ENCODE measurements at places on chromosomes 6 and 20.

DNA sequence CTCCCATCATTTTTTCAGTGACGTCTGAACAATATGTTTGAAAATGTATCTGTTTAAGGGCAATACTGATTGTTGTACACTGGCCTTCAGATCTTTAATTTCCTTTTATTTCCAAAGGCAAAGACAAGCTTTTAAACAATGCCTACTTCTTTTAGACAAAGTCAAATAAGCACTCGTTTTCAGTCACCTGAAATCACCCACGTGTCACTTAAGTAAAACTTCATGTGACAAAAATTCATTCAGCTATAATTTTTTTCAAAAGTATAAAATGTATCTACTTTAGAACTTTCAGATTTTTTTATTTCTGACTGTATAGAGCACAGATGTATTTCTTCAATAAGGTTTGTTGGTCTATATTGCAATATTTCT is 113.5 kb upstream of the BEND6 start:
- no peak for DNase-seq

DNA sequence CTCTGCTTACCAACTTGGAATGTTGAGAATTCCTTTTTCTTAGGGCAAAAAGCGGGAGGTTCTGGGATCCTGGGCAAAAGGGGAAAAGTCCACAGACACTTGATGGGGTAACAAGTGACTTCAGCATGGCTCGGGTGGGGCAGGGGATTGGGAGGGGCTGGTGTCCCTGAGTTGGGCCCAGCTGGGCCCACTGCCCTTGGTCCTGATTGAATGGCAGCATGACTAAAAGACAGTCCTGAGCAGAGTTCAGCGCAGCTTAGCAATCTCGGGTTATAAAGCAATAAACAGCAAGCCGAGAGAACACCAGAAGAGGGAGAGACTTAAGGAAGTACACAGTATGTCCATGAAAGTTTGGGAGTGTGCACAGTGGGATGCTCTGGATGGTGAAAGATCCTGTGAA is 5.6 kb downstream of the PPP2R5D start:
- no peak for DNase-seq

DNA sequence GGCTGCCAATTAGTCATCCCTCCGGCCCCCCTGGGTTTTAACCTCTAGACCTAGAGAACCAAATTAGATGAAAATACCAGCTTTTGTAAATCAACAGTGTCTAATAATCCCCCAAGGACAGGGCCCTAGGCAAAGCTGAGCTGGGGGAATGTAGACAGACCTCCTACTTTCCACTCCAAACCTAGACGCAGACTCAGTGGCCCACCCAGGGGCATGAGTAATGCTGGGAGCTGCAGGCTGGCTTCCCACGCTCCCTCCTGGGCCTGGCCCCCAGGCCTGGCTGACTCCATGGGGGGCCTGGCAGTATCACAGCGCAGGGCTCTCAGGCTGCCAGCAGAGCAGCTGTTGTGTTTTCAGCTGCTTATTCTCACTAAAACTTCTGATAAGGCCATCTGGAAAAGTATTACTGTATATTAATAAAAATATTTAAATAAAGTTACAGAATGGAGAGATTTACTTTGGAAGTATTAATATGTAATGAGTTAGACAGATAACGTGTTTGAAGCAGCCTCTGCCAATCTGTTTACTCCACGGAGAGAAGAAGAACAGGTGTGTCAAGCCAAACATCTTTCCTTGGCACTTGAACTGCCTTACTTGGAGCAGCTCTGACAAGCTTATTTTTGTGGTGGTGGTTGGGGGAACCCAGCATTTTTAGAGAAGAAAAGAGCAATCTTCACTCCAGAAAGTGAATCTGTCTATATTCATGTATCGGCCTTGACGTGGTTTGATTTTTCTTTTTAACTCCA is 144.0 kb upstream of the AGPAT4 start:
- no peak for DNase-seq

DNA sequence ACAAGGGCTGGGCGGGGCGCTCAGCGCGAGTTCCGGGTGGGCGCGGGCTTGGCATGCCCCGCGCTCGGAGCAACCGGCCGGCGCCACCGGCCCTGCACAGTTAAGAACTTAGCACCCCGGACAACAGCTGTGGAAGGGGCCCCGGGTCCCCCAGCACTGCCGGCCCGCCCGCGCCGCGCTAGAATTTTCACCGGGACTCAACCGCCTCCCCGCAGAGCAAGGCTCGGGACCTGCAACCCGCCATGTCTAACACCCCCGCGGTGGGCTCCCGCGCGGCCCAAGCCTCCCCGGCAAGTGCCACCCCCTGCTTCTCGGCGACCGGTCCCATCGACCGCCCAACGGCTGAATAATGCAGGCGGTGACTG is 5.2 kb upstream of the PSMG4 start:
- no peak for DNase-seq

GRCh38 chr20:32965581-32966373 is 38.5 kb downstream of the SUN5 start:
- DNase-seq = no peak

- DNase-seq = no peak
Measured at GRCh38 chr6:98310443-98310842, 523.9 kb upstream of the POU3F2 start.

DNA sequence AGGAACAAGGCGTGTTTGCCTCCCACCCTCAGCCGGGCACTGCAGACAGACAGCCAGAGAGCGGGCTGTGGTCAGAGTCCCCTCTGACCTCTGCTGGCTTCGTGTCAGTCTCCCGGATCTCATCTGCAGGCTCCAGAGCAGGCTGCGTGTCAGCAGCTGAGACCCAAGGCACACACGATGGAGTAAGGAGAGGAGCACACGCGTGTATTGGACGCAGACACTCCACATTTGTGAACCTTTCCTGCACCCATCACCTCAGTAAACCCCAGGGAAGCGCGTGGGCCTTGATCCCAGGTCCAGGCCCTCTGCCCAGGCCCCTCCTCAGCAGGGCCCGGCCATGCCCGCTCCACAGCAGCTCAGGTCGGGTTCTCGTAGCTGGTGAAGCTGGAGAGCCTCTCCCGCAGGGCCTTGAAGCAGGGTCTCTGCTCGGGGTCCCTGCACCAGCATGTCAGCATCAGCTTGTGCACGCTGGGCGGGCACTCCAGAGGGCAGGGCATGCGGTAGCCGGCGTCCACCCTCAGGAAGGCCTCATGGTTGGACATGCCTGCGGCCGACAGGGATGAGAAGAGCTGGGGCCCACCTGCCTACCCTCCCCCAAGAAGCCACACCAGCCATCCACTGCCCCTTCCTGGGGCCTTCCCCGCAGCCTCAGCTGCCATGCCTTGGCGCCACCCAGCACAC is 7.9 kb downstream of the PTK6 start:
- DNase-seq = no peak

- no peak for DNase-seq
Measured at GRCh38 chr6:57302477-57302876, 15.0 kb upstream of the PRIM2 start.

DNA sequence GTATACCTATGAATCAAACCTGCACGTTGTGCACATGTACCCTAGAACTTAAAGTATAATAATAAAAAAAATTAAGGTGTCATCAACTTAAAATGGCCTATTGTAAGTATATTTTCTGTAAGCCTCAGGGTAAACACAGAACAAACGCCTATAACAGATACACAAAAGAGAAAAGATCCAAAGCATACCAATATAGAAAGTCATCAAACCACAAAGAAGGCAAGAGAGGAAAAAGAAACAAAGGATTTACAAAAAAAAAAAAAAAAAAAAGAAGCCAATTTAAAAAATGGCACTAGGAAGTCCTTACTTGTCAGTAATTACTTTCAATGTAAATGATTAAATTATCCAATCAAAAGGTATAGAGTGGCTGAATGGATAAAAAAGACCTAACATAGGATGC is 24.6 kb upstream of the ASF1A start:
- no peak for DNase-seq

DNA sequence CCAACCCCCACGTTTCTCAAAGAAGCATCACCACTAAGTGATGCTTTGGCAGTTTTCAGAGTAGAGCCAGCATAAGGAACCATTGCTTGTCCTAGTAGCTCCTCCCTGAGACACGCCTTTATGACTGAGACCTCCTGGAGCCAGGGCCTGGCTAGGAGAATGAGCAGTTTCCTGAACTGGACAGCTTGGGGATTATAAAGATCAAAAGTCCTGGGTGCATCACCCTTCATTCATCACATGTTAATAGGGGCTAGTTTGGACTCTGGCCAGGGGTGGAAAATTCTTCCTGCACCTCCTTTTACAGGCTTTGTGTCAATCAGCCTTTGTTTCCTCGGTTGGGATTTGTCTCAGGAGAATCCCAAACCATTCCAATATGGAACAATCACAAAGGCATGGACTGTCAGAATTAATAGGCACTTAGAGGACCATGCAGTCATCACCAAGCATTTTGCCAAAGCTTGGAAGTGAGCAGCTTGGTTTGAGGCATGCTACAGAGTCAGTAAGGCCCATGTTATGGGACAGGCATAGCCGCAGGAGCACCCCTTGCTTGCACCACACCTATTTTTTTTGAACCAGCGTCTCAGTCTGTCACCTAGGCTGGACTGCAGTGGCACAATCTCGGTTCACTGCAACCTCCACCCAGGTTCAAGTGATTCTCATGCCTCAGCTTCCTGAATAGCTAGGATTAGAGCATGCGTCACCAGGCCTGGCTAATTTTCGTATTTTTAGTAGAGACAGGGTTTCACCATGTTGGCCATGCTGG is 64.9 kb upstream of the TGM3 start:
- DNase-seq = no peak

- no peak for DNase-seq
Measured at GRCh38 chr20:61754976-61755778, 310.5 kb downstream of the TAF4 start.

Data from left renal pelvis (tissue), 4 donors.